ENCODE measurements at places on chromosomes 4 and X.

GRCh38 chr4:101593666-101594065, 196.9 kb upstream of the BANK1 start:
- no peak for DNase-seq

DNA sequence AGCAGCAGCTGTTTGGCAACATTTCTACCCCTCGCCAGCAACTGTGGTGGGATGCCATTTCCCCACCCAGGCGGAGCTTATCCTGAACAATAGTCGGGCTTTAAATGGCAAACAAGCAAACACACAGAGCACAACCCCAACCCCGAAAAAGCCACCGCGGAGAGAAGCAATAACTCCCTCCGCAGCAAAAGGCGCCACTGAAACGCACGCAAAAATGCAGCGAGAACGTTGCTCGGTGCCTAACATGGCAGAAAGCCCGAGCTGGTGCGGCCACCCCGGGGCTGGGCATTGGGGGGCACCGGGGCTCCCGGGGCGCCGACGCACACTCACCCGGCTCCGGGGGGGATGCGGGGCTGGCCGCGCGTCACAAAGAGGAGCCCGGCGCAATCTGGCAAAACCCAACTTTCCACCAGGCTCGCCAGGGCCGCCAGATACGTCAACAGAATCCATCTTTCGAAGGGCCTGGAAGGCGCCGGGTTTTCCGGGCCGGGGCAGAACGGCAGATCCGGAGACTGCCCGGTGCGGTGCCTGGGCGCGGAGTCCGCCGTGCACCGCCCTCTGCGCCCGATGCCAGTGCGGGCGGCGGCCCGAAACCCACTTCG, 818 bp downstream of the RAI2 start:
- DNase-seq = no peak

DNA sequence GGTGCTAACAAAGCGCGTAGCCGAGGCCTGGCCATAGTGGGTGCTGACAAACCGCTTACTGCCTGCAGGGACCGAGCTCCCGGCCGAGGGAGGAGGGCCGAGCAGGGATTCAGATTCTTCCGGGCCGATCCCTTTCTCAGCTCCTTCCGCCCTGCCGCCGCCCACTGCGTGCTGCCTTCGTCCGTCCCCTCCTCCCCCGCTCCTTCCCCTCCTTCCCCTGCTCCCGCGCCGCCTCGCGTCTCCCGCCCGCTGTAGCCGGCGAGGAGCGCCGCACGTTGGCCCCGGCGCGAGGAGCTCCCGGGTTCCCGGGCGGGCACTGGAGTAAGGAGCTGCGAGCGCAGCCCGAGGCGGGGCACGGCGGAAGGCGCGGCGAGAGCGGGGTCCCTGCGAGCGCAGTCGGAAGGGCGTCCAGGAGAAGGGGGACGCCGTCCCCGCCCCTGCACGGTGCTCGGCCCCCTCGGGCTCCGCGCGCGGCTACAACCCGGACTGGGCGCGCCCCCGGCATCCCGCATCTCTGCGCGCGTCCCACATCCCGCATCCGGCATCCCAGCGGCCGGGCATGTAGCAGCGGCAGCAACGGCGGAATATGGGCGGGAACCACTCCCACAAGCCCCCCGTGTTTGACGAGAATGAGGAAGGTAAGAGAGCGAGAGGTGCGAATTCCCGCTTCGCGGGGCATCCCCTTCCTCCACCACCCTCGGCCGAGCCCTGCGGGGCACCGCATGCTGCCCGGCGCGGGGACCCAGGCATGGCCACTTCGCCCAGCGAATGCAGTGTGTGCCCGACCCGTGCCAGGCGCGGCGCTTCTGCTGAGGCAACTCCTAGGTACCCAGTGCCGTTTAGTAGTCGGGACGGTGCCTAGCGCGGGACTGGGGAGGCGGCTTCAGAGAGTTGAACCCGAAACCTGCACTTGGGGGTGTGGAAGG, at the start of gene STK32B:
Gene STK32B (plus strand): TSS at position 203 of the 926 bp plus-strand sequence.
- no peak for DNase-seq

GRCh38 chr4:46844325-46844917, 64.6 kb downstream of the COX7B2 start:
- DNase-seq = no peak

DNA sequence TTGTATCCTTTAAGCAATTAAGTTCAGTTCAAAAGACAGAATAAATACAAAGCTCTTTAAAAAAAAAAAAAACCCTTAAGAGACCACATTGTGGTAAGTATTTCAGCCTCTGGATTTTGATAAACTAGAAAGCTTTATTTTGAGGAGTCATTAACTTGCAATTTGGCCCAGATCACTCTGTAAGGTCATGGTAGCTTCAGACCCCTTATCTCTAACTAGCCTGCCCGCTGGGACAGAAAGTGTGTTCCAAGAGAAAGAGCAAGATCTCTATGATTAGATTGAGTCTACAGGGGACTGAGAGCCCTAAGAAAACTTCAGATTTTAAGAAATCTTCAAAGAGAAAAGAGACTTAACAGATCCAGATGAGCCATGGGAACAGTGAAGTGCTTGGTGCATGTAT, 45.6 kb downstream of the GALNT7 start:
- no peak for DNase-seq
